ENCODE measurements at places on chromosomes 13 and 19.
A peak's percentile ranks its signal among the peaks of the same experiment; 100 is the strongest.

- DNase-seq: peak; percentile 47
Measured at GRCh38 chr19:5292822-5293611, 47.6 kb downstream of the PTPRS start.

GRCh38 chr19:33407140-33407551 lies 33.6 kb downstream of the CEBPG start:
- no peak for DNase-seq

DNA sequence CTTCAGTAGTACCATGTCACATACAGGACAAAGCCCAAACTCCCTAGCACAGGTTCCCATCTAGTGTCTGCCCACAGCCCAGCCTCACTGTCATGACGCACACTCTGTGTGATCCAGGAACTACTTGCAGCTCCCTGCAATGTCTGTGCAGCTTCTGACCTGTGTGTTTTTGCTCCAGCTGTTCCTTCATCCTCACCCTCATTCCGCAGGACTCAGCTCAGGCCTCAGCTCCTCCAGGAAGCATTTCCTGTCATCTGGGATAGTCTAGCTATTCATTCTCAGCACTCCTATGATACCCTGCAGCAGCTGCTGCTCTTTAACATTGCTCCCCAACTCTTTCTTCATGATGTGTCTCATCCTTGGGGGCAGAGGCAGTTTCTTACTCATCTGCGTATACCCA lies 56.1 kb downstream of the ENOX1 start:
- peak; percentile 32 for DNase-seq

- DNase-seq: no peak
Measured at GRCh38 chr19:41740415-41741243, 14.7 kb upstream of the CEACAM6 start.

DNA sequence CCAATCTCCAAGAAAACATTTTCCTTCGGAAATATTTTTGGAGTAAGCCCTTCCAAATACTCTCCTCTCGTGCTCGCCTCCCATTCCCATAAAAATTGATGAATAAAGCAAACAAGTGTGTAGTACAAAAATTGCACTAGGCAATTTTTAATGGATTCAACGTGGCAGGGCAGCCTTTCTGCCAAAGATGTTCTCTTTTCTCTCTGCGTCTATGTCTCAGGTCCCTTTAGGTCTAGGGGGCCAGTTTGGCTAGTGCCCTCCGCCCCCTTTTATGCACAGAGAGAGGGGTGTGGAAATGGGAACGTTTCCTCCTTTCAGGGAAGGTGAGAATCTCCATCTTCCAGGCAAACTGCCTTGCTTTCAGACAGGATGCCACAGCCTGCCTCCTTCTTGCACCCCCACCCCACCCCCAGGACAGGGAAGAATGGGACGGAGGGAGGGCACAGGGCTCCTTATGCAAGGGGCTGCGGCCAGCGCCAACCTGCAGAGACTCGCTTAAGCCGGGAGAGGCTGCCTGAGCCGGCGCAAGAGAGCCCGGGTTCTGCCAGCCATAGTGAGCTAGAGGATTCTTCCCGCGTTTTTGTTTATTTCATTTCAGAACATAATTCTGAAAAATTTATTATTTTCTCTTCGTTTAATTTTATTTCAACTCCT lies 2.7 kb upstream of the ZIC2 start:
- no peak for DNase-seq

DNA sequence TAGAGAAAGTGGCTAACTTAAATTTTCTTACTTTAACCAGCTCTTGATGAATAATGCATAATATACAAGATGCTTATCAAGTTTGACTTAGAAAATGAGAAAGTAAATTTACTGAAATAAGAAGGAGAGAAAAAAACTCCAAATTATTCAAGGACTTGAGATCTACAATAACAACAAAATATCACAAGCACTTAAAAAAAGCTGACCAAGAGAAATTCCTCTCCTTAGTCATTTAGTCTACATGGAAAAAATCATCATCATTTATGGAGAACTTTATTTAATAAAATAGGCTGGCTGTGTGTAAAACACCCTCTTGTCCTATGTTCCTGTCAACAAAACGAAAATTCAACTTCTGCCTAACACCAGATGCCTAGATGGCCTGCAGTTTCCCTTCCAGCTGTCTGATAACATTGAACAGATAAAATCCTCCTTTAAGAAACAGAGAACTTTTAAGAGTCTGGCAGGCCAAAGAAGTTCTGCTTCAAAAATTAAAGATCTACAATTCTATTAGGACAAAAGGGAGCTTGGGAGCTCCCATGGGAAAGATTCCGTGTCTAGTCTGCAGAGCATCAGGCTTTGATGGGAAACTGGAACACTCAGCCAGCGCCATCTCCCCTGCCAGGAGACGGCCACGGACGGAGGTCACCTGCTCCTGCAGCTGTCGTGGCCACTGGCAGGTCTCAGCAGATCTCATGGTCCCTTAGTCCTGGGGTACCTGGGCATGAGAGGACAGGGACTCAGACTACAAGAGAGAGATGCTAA lies 37.9 kb upstream of the ATP11A start:
- no peak for DNase-seq

DNA sequence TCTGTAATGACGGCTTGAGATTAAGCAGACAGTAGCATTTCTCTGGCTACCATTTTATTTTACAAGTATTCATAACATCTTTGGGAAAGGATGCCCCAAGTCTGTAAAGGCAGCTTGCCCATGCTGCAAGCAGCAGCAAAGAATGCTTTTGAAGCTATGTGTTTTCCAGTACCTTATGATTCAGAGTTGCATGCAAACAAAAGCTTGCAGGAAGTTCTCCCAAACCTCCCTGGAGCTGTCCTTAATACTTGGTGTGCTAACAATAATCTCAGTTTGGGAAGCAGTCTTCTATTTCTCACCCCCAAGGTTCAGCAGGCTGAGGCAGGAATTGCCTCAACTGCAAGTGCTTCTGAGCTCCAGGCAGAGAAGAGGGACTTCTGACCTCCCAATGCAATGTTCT lies 60.8 kb downstream of the CCNA1 start:
- DNase-seq: no peak

Data from fibroblast of skin of left biceps (primary cell).